ENCODE measurements at places on chromosomes 2 and 18. TPM values are rescaled to one million over a fixed set of nuclear protein-coding genes. Genes with fewer than 3 reads are reported as not detected.

Gene SERPINB4
- total RNA-seq, result not detected

- DNase-seq, result no peak
Measured at GRCh38 chr2:132979339-132980093, 309.5 kb upstream of the LYPD1 start.

Gene SLC19A3
- total RNA-seq, result 12.3 TPM

- no peak for DNase-seq
Measured at GRCh38 chr2:25544445-25544844, 128.9 kb downstream of the DTNB start.

DNA sequence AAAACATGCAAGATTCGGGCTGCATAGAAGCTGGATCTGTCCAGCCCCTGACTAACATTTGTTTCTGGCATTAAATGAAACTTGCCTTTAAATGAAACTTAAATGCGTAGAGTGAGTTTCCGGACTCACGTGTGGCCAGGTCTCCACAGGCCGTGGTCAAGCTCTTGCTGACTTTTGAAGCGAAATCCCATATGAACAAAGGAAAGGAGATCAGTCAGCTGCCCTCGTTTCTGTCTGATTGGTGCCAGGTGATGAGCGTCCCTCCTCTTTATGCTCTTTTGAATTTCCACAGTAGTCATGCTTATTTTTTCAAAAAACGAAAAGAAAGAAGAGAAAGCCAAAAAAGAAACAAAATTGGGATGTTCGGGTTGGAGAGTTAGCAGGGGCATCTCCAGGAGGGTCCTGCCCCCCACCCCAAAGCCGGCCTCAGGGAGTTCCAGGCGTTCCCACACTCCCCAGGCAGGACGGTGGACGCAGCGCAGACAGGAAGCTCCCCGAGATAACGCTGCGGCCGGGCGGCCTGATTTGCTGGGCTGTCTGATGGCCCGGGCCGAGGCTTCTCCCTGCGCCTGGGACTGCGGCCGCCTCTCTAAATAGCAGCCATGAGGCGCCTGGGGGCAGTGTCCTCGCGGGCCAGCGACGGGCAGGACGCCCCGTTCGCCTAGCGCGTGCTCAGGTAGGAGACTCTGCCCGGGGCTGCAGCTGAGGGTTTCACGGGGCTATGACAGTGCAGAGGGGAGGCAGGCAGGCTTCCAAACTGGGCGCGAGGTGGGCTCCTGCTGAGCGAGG, at the start of gene COLEC11:
COLEC11 (plus strand) TSS at position 620 of the 789 bp plus-strand sequence. CDS start 9,229 bp downstream, outside the sequence.
- no peak for DNase-seq

- no peak for DNase-seq
Measured at GRCh38 chr2:111157071-111157661, 36.5 kb downstream of the BCL2L11 start.

GRCh38 chr2:15348636-15349035, 212.5 kb downstream of the NBAS start:
- no peak for DNase-seq

- no peak for DNase-seq
Measured at GRCh38 chr18:50334546-50335152, 40.2 kb upstream of the SKA1 start.

Measured in NCI-H460 (cell line).